ENCODE measurements at places on chromosomes 12 and 14.

DNA sequence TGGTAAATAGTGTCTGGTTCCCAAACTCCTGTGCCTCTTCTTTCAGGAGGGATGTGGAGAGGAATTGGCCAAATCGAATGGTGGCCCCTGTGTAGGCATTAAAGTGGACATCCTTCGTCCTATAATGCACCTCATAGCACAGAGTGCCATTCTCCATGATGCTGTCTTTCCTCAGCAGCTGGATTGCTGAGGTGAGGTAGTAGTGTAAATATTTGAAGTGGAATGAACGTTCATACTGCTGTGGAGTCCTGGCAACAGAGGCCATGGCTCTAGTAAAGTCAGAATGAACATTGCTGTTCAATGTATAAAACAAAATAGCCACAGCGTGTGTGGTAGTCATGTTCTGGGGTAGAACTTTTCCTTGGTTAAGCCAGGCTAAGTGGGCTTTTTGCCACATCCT is 2.7 kb downstream of the ART4 start:
- DNase-seq: no peak

DNA sequence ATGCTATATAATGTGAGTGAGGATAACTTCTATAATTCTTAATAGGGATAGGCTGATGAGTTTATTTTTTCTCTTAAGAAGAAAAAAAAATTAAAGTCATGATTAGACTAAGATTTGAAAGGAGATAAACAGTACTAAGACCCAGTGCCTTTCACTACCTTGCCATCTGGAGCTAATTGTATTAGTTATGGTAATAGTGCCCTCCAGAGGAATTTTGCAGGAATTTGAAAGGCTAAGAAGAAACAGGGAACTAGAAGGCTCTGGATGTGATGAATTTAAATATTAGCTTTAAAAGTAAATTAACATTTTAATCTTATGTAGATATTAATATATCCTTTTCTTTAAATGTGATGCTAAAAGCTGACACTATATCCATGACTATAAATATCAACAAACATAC is 36.6 kb upstream of the PIK3C2G start:
- peak; percentile 12 for DNase-seq

DNA sequence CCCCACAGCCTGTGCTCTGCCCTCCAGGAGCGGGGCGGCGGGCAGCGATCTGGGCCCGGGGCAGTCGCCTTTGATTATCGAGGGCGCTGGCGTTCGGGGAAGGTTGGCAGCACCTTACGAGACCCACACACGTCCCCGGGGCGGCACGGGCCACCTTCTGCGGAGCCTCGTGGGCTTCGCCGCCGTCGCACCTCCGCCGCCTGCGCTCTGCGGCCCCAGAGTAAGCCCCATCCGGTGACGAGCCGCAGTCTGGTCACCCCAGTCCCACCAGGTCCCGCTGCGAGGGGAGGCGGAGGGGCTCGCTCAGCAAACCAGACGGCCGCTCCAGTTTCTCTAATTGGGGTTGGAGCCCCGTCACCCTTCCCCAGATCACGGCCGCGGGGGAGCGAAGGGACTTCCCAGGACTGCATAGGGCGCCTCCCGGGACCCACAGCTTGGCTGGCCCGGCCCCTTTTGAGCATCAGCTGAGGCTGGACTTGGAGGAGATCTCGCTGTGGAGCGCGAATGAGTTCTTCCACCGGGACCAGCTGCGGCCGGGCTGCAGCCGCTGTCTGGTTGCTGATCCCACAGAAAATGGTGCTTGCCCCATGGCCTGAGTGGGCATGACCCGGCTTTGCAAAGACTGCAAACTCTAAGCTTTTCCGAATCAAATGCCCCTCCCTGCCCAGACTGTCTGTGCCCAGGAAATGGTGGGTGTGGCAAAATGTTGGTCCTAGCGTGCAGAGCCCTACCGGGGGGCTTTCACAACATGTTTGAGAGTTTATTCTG is 560 bp downstream of the LGALS3 start:
- DNase-seq: no peak

GRCh38 chr12:95208678-95209077 is 8.6 kb downstream of the FGD6 start:
- no peak for DNase-seq

All from NCI-H1048 (cell line).